ENCODE measurements at places on chromosomes 3 and 15.

GRCh38 chr3:197354568-197355001 is 56.2 kb upstream of the DLG1 start:
- no peak for DNase-seq

GRCh38 chr3:23834082-23834870 is 28.5 kb downstream of the UBE2E1 start:
- DNase-seq = no peak

GRCh38 chr3:171825222-171825828 is 15.0 kb upstream of the PLD1 start:
- no peak for DNase-seq

- DNase-seq = no peak
Measured at GRCh38 chr3:10319804-10320203, 1.1 kb downstream of the SEC13 start.

- DNase-seq = no peak
Measured at GRCh38 chr15:81032355-81032754, 31.6 kb downstream of the TLNRD1 start.

DNA sequence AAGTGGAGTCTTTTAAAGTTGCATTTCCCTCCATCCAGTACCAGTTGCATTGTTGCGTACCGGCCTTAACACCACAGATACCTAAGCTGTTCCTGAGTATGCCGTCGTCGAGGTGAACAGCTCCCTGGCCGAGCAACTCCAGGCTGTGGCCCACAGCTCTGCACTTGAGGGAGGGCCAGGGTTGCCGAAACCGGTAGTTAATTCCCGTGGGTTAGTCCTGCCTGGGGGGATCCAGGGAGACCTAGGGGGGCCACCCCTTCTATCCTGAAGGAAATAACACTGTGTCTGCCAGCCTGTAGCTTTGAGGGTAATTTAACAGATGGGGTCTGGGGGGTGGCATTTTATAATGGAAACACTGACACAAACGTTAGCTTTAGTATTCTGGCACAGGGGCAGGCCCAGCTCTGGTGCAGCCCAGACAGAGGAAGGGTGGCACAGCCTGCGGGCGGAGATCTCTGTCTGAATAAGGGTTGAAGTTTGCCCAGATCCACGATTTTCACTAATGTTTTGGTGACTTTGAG is 60.8 kb downstream of the RGMA start:
- DNase-seq = no peak

- DNase-seq = peak; percentile 21
Measured at GRCh38 chr3:41026394-41027177, 172.7 kb upstream of the CTNNB1 start.

DNA sequence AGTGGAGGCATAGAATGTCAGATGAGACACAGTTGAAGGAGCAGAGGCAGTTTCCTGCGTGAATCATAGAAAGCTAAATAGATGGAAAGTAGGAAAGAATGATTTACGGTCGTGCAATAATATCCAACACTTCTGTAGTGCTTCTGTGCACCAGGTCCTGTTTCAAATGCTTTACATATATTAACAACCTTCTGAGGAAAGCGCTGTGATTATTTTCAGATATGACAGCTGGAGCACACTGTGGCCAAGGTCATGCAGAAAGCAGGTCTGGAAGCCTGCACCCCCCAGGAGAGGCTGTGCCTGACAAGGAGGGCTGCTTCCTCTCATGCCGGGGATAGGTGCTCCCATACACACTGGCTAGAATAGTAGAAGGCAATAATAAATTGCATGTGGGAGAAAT is 104.5 kb downstream of the CHRNA7 start:
- DNase-seq = no peak

- DNase-seq = no peak
Measured at GRCh38 chr15:92661069-92661468, 5.5 kb upstream of the FAM174B start.

- DNase-seq = no peak
Measured at GRCh38 chr3:8886546-8886945, 76.7 kb downstream of the RAD18 start.

- no peak for DNase-seq
Measured at GRCh38 chr15:66581972-66582537, 16.3 kb upstream of the LCTL start.

DNA sequence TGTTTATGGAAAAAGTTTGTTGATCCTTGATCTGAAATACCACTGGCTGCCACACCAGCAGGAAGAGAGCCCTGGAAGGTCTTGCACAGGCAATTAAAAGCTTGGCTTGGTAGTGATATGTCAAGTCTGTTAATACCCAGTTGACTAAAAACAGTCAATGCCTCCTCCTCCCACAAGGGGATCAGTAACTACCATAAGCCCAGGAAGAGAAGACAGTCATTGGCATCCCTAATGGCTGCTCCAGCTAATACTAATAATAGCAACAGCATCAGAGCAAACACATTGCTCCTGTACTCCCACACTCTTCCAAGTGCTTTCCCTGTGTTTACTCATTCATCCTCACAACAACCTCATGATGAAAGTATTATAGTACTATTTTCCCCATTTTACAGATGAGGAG is 528.6 kb downstream of the TAFA4 start:
- no peak for DNase-seq

- DNase-seq = no peak
Measured at GRCh38 chr15:61169275-61169903, 59.7 kb downstream of the RORA start.

GRCh38 chr3:60756241-60757030 is 494.8 kb downstream of the FHIT start:
- no peak for DNase-seq

- DNase-seq = no peak
Measured at GRCh38 chr15:29316422-29316821, 46.8 kb upstream of the NSMCE3 start.

GRCh38 chr3:143201045-143201444 is 81.5 kb downstream of the CHST2 start:
- DNase-seq = no peak

- no peak for DNase-seq
Measured at GRCh38 chr3:103791786-103792515, 1357.1 kb downstream of the ZPLD1 start.

GRCh38 chr3:37855363-37855970 is 6.2 kb upstream of the CTDSPL start:
- peak; percentile 75 for DNase-seq

DNA sequence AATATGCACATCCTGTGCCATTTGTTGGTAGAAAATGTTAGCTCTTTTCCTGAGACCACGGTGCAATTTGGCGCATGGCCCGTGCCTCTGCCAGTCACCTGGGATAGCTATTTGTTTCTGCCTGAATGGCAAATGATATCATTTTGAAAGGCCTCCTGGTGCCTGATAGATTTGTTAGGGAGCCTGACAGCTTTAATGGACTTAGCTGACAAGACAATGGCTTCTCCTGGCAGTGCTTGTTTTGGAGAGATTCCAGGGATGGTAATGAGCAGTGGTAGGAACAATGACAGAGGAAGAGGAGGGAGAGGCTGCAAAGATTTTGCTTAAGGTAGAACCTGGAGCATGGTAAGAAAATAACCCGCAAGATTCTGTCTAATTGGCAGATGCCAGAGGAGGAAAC is 268.5 kb downstream of the CLSTN2 start:
- DNase-seq = no peak

DNA sequence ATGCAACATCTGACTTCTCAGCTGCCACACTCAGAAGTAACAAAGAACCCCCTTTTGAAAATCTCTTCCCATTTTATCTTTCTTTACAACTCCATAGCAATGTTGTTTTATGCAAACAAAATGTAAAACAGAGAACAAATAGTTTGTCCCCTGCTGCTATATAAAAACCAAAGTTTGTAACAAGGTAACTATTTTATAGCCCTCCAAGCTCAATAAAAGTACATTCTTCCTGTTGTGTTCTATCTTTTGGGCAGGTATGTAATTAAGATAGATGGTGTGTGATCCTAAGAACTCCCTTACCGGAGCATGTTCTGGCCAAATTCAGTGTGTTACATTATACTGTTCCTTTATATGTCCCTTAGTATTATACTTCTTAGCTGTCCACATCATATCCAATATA is 12.6 kb upstream of the CGNL1 start:
- DNase-seq = no peak

DNA sequence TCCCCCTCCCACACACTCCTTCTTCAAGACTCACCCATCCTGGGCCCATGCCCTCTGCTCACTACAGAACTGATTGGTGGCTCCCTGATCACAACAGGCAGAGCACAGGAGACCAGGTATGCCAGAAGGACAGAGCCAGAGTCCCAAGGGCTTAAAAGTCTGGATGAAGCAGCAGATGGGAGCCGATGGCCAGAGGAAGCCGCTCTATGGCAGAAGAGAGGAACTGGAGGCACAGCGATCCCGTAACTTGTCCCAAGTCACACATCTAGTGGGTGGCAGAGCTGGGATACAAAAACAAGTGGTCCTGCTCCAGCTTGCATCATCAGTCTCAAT is 20.7 kb downstream of the ITGA11 start:
- DNase-seq = no peak

- DNase-seq = no peak
Measured at GRCh38 chr3:120855665-120856437, 52.2 kb upstream of the STXBP5L start.

DNA sequence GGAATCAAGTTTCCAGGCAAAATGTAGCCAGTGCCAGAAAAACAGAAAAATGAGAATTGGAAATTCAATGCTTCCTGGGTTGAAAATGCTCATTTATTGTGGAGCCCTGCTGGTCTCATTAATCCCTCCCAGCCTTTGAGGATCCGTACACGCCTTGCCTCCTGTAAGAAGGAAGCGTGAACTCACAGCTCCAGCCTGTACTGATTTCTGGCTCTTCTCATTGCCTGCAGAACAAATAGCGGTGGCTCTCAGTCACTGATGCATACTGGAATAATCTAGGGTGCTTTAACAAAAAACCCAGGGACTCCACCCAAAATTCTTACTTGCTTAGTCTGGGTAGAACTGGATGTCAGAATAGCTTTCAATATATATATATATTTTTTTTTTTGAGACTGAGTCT is 29.3 kb upstream of the SLC24A5 start:
- no peak for DNase-seq

GRCh38 chr3:43894176-43895049 is 203.7 kb downstream of the ABHD5 start:
- DNase-seq = peak; percentile 21

- DNase-seq = no peak
Measured at GRCh38 chr3:168425936-168426595, 330.3 kb upstream of the GOLIM4 start.

GRCh38 chr3:128195369-128195768 is 42.1 kb downstream of the EEFSEC start:
- DNase-seq = no peak

DNA sequence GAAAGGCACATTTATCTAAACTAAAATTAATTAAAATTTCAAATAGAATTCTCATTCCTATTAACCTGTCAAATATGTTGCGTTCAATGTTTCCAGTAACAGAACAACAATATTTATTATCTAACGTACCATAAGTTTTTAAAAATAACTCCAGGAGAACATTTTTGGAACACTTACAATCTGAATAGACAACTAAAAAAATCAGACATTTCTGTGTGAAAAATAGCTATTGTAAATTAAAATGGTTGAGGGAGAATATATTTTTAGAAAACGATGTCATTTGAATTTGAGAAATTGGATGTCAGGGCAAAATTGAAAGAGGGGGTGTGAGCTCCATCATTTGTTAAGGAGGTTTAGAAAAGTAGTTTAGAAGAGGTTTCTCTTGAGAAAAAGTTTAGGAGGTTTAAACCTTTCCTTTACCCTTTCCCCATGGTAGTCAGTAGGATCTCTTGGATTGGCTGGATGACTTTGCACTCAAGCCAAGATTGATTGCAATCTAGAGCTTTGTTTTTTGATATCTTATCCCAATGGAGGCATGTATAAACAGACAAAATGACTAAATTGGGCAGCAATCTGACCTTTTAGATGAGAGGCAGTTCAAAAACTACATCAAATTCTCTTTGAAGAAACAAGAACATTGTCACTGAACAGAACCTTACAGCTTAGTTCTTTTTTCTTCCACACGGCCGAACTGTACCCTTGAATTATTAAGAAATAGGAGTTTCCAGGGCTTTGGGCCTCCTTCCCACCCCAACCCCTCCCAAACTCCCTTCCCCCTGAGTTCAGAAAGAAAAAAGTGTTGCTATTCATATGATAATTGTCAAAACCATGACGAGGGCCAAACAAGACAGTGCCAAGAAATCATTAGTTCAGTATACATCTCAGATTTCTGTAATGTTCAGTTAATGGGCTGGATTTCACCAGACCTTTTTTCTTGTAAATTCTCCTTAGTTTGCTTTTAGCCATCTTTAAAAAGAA is 79.7 kb upstream of the CDIN1 start:
- no peak for DNase-seq

GRCh38 chr3:78919021-78919755 is 848.6 kb downstream of the ROBO1 start:
- no peak for DNase-seq

DNA sequence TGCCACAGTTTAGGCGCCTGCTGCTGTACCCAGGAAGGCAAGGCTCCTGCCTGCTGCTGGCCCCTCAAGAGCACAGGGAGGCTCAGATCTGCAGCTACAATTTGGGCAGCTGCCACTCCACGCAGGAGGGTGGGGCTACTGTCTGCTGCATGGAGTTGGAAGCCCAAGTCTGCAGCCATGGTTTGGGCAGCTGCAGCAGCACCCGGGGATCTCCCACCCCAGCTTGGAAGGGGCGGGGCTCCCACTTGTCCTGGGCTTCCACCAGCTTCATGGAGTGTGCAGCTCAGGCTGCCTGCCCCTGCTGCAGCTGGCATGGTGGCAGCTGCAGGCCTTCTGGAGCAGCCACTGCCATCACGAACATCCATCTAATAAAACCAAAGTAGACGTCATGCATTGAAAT is 512.9 kb downstream of the PYDC2 start:
- no peak for DNase-seq

GRCh38 chr3:9792405-9793160 is at the start of the genes ARPC4 and TADA3:
Gene ARPC4, plus strand, starts transcription at chr3:9793082. Its CDS starts 40 bp downstream, at chr3:9793122.
Gene TADA3, minus strand, starts transcription at chr3:9792473. Its CDS starts 1,007 bp downstream, at chr3:9791466.
- DNase-seq = peak; percentile 99

DNA sequence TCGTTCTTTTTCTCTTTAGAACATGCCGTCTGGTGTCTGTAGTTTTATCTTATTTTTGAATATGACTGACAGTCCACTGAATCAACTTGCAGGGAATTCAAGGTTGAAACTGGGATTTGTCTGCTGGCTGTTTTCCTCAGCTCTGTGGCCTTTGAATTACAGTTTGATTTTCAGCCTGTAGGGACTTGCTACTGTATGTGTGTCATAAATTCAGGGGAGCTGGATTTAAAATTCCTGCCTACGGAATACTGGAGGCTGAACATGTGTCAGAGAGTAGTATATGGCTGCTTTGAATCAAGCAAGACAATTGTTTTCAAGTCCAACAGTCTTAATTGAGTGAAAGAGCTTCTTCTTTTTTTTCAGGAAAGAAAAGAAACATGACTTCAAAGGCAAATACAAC is 33.9 kb downstream of the RARB start:
- DNase-seq = no peak

GRCh38 chr3:169479314-169479939 is 184.1 kb downstream of the MECOM start:
- no peak for DNase-seq

Measured in hippocampal formation (tissue), 2 donors.